Pons (tissue), 1 donor: ENCODE measurements at places on chromosomes 12 and 14.

DNA sequence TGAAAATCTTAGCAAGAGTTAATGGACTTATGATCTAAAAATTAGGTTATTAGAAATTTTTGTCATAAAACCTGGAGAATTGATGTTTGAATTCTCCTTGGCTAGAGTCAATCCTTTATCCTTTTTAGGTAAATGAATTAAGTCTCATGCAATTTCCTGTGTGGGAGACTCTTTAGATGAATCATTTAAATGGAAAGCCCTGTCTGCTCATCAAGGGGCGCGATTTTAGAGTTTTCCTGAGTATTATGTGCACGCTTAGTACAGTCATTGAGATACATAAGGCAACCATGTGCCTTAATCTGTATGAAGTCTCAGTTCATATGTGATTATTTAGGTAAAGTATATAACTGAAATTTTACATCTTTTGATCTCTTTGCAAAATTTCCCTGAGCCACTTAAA lies 974.7 kb downstream of the NRXN3 start:
- DNase-seq, result no peak

DNA sequence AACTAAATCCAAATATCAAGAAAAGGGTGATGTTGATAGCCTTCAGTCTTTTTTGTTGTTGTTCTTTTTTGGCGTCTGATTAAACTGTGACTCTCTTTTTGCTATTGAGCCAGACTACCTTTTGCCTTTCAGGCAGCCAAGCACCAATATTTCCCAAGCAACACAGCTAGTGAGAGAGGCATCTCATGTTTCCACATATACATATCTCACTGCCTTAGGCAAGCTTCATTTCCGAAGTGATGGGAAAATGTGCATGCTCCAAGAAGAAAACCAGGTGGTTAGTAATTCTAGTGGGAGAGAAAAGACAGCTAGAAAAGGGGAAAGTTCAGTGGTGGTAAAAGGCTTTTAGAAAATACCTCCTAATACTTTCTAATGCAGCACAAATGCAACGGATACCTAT lies 277.7 kb downstream of the TMTC2 start:
- DNase-seq, result no peak

DNA sequence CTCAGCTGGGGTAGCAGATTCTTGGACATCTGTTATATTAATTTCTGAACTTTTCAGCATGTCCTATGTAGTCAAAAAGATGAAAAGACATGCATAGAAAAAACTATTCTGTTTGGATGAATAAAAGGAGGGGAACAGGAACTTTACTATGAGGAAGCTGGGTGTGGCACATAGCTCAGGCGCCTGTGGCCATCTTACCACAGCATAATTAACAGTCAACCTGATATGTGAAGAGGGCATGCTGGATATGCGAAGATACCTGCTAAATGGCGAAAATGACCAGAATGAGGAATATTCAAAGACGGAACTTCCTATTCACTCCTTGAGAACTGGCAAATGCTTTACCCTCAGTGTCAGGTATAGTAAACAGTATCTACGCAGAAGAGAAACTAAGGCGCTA lies 18.4 kb downstream of the SETD3 start:
- DNase-seq, result no peak

DNA sequence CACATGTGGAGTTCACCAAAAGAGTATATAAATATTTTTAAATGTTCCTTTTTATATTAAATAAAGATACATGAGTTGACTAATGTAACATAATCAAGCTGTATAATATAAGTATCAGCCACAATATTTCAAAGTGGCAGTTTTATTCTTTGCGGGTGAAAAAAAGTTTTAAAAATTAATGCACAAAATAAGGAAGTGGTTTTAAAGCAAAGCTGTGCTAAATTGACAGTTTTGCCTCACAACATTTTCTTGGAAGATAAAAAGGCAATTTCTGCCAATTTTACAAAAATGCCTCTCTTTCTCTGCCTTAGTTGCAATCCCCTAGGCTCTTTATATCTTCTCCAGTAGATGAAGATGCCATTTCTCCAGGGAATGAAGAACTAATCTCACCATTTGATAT lies 719.1 kb downstream of the C12orf50 start:
- DNase-seq, result no peak

- no peak for DNase-seq
Observed at GRCh38 chr12:109687250-109687649, 26.4 kb upstream of the FAM222A start.

- DNase-seq, result no peak
Observed at GRCh38 chr12:112876506-112876905, 30.3 kb upstream of the OAS1 start.

DNA sequence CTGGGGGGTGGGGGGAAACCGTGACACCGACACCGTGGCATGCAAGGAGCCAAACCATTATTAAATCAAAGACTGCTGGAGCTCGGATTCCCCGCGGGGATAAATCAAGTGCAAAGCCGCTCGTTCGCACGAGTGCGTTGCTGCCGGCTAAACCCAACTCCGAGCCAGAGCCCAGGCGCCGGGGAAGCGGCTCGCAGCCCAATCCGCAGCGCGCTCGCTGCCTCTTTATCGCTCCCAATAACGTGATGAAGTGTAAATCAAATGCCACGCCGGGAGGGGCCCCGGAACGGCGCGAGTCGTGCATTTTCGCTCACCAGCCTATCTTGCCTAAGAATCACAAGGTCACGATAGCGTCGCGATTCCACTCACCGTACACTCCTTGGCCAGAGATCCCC lies 1.3 kb downstream of the MDGA2 start:
- DNase-seq, result no peak

DNA sequence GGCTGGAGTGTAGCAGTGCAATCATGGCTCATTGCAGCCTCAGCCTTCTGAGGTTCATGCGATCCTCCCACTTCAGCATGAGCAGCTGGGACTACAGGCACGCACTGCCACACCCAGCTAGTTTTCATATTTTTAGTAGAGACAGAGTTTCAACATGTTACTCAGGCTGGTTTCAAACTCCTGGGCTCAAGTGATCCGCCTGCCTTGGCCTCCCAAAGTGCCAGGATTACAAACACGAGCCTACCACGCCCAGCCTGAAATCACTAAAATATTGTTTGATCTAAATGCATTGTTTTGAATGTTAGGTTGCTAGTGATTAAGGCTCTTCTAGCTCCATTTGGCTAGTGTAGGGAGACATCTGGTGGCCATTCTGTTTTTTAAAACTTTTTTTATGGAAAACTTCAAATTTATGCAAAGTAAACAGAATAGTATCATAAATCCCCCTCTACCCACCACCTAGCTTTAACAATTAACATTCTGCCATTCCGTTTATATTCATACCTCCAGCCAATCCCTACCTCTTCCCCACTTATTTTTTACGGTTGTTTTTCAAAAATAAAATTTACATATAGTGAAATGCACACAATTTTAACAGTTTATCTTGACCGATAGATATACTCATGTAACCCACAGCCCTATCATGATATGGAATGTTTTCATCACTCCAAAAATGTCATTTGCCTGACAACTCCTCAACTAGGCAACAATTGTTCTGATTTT lies 37.8 kb downstream of the MYO1H start:
- DNase-seq, result peak; percentile 56

DNA sequence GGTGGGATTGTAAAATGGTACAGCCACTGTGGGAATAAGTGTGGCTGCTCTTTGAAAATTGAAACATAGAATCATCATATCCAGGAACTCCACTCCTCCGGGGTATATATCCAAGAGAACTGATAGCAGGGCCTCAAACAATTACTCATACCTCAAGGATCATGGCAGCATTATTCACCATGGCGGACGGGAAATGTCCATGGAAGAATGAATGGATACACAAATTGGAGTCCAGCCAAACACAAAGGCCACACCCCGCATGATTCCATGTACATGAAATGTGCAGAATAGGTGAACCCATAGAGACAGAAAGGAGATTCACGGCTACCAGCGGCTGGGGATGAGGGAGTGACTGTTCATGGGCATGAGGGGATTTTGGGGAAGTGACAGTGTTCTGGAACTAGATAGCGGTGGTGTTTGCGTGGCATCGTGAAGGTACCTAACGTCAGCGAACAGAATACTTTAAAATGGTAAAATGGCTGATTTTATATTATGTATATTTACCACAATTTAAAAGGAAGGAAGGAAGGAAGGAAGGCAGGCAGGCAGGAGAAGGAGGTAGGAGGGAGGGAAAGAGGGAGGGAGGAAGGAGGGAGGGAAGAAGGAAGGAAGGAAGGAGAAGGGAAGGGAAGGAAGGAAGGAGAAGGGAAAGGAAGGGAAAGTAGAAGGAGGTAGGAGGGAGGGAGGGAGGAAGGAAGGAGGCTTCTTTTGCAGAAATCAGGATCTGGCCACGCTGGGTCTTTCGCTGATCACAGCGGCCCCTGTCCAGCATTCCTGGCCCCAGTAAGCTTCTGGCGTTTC lies 14.1 kb upstream of the NCOR2 start:
- no peak for DNase-seq

DNA sequence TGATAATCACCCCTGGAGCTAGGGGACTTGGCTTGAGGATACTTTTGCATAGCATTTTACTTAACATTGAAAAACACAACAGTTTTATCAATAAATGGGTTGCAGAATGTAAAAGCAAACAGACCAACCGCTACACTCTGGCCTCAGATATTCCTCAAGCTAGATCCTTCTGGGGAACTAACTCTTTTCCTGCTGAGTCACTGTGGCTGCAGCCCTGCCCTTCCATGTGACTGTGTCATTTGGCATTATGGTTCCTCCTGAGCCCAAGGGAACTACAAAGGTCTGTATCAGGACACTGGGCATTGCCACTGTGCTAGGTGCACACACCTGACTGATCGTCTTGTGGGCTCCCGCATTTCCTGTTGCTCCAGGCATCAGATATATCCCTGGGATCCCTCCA lies 56.6 kb downstream of the TTC9 start:
- DNase-seq, result no peak

DNA sequence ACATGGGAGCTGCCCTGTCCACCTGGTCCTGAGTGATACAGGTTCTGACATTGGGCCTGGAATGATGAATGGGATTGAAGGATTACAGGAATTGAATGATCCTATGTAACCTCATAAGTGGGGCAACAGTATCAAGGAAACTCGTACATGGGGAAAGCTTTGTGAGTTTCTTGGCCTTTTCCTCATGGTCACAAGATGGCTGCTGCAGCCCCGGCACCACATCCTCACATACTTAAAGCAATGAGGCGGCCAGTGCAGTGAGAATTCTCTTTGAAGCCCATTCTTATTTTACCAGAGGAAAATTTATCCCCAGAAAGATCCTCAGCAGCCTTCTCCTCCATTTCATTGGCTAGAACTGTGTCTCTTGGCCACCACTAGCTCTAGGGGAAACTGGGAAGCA lies 91.9 kb downstream of the AACS start:
- DNase-seq, result no peak

GRCh38 chr12:124608450-124608870 lies 41.0 kb upstream of the NCOR2 start:
- DNase-seq, result no peak

GRCh38 chr14:22276913-22277816 lies 311.9 kb downstream of the DAD1 start:
- DNase-seq, result no peak

DNA sequence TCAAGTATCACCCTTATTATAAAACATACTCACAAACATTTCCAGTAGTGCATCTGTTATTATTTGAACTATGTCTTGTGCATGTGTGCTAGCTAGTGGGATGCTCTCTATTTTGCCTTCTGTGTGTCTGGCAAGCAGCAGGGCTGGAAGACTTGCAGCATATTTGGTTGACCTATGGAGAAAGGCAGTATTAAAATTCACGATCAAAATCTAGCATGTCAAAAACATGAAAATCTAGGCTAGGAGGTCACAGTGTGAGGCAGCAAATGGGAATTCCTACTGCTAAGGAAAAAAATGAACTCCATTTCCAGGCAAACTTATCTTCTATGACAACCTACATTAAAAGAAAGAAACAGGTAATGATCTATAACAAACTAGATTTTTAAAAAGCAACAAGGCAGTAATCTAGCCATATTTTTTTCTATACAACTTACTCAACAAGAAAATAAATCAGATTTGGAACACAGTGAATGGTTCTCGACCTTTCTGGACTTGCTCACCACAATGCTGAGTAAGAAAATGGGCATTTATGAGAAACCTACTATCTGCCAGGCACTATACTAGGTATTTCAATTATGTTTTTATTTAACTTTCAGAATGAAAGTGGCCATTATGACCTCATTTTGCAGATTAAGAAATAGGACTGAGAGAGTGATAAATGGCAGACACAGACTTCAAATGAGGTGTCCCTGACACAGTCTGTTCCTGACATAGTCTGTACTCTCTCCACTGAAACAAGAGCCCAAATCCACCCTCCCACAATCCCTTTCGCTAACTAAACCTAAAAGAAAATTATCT lies 96.8 kb downstream of the TXNDC16 start:
- DNase-seq, result no peak

DNA sequence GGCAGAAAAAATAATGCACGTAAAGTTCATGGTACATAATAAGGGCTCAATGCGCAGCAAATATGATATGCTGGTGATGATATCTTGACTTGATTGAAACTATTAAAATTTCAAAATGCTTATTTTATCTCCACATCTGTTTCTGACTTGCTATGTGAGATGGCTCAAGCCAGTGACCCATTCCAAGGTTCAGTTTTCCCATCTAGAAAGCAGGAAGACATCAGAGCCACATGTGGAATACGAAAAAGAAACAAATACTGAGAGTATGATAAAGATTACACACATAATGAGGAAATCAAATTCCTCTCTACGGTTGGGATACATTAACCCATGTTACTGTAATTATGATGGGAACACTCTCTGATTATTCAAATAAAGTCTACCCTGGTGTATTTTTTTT lies 24.0 kb upstream of the TSPAN11 start:
- DNase-seq, result no peak

GRCh38 chr12:41019461-41019860 lies 168.7 kb upstream of the PDZRN4 start:
- no peak for DNase-seq

GRCh38 chr14:51398898-51399297 lies 158.9 kb downstream of the TMX1 start:
- DNase-seq, result no peak
